Skeletal muscle cell (primary cell): ENCODE measurements at places on chromosomes 11 and 22.

DNA sequence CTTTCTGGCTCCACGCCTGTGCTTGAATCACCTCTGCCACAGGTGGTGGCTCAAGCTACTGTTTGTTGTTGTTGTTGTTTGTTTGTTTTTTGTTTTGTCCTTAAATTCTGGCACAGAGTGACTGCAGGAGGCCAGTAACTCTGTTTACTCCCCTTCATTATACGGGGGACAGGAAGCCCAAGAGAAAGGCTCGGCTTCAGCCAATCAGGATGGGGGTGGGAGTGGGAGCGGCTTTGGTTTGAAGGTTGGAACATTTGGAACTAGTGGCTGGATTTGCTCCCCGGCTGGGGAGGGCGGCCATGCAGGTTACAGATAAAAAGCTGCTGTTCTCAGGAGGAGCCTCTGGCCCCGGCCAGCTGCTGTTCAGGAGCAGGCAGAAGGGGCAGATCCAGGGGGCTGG is 19.7 kb upstream of the CABP2 start:
- no peak for DNase-seq

- no peak for DNase-seq
Observed at GRCh38 chr11:57501953-57502352, 13.5 kb downstream of the SLC43A1 start.

GRCh38 chr11:85682330-85683305 is 3.4 kb downstream of the CCDC89 start:
- no peak for DNase-seq

- DNase-seq = no peak
Observed at GRCh38 chr11:76185511-76185910, 20.8 kb downstream of the WNT11 start.

GRCh38 chr11:121110871-121111724 is 10.1 kb downstream of the TECTA start:
- DNase-seq = no peak

DNA sequence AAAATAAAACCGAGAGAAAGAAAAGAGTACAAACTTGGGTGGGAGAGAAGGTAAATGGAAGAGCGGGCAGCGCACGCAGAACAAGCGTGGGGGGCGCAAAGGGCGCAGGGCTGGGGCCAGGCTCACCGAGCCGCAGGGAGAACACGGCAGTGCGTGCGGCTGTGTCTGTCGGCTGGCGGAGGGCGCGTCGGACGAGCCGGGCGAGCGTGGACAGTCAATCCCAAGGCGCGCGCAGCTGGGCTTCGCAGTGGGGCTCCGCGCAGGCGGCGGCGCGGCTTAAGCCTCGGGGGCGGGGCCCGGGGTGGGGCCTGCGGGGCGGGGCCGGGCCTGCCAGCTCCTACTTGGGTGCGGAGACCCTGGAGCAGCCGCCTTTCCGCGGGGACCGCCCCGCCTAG is at the start of gene UCP2:
UCP2 (minus strand) TSS at position 249 of the 395 bp plus-strand sequence. CDS start 4,465 bp downstream, outside the sequence.
- peak; percentile 16 for DNase-seq

GRCh38 chr22:36363349-36363981 is 24.3 kb downstream of the MYH9 start:
- no peak for DNase-seq

DNA sequence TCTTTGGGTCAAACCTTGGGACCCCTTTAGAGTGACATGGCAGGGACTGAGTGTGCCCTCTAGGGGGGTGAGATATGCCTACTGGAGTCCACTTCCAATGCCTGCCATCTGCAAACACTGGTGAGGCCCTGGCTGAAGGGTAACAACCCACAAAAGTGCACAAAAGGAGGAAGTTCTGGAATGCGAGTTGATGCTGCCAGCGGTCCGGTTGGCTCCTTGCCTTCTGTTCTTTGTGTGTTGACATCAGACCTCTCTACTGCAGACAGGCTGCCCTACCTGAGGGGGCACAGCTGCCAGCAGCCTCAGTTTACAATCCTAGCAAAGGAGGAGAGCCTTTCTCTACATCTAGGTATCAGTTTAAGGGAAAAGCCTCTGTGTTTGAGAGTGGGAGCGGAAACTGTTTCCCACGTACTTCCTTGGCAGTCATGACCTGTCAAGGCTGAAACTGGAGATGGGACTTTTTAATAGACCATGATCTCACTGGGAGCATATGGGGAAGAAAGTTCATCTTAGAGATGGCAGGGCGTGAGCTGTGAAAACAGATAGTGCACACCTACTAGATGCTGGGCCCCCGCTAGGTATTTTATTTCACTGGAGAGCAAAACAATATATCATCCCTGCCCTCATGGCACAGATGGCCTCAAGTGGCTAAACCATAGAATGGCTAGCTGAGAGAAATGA is 27.2 kb downstream of the BMAL1 start:
- DNase-seq = no peak

DNA sequence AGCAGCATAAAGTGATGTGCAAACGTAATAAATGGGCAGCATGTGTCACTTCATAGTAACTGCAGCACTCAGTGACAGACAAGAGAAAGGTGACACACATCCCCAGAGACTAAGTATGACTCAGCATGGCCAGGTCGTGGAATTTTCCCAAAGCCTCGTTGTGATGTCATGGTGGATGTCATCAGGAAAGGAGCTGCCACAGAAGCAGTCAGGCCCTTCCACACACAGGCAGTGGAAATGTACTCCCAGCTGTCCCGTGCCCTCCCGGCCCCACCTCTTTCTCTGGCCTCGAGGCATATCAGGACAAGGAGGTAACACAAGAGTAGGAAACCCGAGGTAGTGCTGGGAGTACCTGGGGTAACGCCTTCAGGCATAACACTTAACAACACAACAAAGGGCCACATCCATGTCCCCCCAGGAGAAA is 8.1 kb downstream of the PC start:
- DNase-seq = no peak

- no peak for DNase-seq
Observed at GRCh38 chr22:47090591-47091245, 328.3 kb downstream of the TBC1D22A start.

GRCh38 chr22:50305923-50306566 is 1.4 kb downstream of the PLXNB2 start:
- peak; percentile 88 for DNase-seq

- no peak for DNase-seq
Observed at GRCh38 chr22:23079240-23079768, 9.0 kb downstream of the GNAZ start.

- no peak for DNase-seq
Observed at GRCh38 chr11:28715726-28716125, 607.5 kb downstream of the METTL15 start.

DNA sequence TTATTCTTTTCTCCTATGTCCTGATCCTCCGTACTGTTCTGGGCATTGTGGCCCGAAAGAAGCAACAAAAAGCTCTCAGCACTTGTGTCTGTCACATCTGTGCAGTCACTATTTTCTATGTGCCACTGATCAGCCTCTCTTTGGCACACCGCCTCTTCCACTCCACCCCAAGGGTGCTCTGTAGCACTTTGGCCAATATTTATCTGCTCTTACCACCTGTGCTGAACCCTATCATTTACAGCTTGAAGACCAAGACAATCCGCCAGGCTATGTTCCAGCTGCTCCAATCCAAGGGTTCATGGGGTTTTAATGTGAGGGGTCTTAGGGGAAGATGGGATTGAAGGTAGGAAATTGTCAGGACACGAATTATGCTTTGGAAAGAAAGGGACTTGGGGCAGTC is 843 bp downstream of the OR51T1 start:
- no peak for DNase-seq

DNA sequence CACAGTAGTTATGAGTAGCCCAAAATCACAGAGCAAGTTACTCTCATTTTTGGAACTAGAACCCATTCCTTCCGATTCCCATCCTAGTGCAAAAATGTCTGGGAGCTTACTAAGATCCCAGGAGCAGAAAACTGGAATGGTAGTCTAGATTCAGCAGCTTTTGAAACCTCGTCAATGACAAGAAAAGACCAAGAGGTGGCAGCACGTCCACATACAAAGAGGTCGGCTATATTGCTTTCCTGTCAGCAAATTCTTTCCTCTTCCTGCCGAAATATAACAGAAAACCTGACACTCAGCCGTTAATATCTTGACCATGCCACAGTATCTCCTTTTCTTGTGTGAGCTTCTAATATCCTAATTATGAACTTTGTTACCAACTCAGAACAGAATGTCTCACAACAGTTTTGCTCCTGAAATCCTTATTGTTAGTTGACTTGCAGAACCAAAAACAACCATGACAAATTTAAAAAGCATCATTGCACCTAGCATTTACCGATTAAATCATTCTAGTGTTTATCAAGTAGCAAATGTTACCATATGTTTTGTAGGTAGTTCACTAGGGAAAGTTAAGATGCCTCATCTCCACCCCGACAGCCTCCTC is 92.8 kb upstream of the OR9G4 start:
- DNase-seq = peak; percentile 10

GRCh38 chr22:23086787-23087186 is 16.5 kb downstream of the GNAZ start:
- DNase-seq = no peak

DNA sequence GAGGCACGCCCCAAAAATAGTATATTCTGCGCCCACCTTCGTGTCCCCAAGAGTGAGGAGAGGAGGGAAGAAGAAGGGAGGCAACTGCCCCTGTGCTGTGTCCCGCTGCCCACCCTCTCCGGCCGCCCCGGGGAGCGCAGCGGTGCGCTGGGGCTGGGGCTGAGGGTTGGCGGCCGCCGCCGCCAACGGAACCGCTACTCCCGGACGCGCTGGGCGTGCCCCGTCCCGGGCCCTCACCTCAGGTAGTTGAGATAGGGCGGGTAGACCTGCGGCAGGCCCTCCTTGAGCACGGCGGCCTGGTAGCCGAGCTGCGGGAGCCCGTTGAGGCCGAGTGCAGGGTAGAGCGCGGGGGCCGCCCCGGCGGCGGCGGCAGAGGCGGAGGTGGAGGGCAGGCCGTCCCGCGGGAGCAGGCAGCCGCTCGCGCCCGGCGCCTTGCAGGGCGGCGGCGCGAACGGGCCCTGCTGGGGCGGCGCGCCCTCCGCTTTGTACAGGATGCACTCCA is 2.4 kb downstream of the PGR start:
- no peak for DNase-seq

DNA sequence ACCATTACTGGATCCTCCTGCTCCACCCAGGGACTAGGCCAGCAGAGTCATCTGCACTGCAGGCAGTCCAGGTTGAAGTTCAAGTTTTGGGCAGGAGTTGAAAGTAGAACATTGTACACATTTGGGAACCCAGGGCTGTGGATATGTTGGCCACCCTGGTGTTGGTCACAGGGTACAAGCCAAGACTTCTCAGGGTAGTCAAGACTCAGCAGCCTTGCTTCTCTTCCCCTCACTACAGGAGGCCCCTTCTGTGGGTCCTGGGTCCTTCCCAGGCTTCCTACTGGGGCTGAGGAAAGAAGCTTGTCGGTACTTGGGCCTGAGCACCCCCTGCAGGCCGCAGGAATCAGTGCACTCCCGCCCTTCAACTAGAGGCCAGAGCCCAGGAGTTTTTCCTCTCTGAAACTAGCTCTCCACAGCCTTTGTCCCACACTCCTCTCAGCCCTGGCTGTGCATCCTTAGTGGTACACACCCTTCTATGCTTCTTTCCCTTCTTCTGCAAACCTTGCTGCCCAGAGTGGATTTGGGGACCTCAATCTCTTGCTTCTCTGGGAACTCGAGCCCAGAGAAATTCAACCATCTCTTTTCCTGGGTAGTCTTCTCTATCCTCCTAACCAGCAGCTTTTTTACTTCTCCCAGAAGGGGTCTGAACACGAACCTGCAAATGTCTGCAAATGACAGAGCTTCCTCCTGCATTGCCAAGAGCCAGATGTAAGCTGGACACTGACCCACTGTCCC is 2.6 kb upstream of the HPX start:
- peak; percentile 12 for DNase-seq

- no peak for DNase-seq
Observed at GRCh38 chr22:30523646-30524489, 18.4 kb upstream of the SEC14L4 start.

- no peak for DNase-seq
Observed at GRCh38 chr11:25396847-25397246, 900.0 kb downstream of the LUZP2 start.

DNA sequence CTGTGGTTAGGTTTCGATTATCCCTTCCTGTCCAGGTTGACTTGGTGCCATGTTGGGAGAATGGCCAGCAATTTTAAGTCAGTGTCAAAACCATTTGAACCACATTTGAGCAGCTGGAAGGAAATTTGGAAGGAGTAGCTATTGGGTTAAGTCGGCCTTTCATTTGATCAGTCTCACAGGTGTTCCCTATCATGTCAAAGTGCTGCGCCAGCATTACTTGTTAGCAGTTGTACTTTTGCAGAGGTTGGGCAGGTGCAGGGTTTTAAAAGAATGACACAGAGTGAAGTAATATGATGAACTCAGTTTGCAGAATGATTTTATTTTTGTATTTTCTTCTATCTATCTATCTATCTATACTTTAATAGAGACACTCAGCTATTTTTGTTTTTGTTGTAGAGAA is 6.4 kb upstream of the TYMP start:
- DNase-seq = no peak

GRCh38 chr22:42963231-42963595 is 51.7 kb downstream of the PACSIN2 start:
- DNase-seq = no peak

DNA sequence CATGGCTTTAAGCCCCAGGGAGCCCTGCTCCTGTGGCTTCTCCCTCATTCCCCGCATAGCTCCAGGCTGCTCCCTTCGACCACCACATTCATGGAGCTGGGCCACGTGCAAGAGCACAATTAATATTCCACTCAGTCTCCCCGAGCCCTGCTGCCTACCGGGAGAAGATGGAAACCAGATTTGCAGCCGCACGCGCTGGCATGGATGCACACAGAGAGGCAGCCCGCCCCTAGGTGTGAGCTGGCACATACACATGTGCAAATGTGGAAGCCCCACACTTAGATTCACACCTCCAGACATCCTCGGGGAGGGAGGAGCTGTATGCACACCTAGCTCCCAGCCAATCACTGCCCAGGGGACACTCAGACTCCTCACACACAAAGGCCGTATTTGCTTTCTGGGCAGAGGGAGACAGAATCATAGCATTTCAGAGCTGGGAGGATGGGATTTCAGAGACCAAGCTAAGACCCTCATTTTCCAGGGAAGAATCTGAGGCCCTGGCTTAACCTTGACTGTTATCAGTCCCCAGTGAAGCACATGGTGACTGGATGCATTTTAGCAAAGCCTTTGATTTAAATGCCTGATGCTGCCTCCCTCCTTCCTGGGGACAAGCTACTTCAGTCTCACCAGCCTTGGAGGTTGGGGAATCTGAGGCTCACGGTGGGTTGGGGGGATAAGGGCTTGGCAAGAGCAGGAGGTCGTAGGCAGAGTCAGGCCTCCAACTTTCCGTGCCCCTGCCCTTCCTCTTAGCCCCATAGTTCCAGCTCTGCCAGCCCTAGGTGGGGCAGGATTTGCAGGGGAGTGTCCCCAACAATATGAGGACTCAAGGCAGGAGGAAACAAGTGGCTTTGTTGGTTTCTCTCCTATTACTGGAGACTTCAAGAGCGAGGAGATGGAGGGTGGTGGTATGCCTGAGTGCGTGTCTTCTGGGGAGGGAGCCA is 5.3 kb upstream of the CREB3L1 start:
- no peak for DNase-seq

GRCh38 chr22:49873228-49873940 is 19.7 kb downstream of the ZBED4 start:
- no peak for DNase-seq

DNA sequence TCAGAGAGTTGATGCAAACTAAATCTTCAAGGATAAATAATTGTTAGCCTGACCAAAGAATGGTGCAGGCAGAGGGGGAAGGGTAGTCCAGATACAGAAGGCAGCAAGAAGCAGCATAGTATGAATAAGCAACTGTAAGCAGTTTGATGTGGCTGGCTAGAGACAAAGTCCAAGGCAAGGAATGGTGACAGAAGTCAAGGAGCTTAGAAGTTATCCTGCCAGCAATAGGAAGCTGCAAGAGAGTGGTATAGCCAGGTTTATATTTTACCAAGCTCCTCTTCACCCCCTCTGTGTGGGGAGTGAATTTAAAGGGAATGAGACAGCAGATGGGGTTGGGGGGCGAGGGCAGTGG is 14.7 kb downstream of the TRIM3 start:
- no peak for DNase-seq

GRCh38 chr22:46738647-46739093 is 618 bp upstream of the CERK start:
- DNase-seq = no peak
